ENCODE measurements at places on chromosomes 2 and 18.

- DNase-seq: no peak
Observed at GRCh38 chr2:219278655-219279150, 463 bp upstream of the DNAJB2 start.

- no peak for DNase-seq
Observed at GRCh38 chr2:8604262-8604661, 77.6 kb upstream of the ID2 start.

- peak; percentile 19 for DNase-seq
Observed at GRCh38 chr18:46073474-46074331, 1.6 kb upstream of the PSTPIP2 start.

GRCh38 chr18:52008736-52009135 lies 331.3 kb upstream of the DCC start:
- no peak for DNase-seq

GRCh38 chr2:160371251-160372009 lies 122.2 kb downstream of the RBMS1 start:
- DNase-seq: no peak

GRCh38 chr18:10727477-10727876 lies 201.7 kb downstream of the NAPG start:
- DNase-seq: no peak

DNA sequence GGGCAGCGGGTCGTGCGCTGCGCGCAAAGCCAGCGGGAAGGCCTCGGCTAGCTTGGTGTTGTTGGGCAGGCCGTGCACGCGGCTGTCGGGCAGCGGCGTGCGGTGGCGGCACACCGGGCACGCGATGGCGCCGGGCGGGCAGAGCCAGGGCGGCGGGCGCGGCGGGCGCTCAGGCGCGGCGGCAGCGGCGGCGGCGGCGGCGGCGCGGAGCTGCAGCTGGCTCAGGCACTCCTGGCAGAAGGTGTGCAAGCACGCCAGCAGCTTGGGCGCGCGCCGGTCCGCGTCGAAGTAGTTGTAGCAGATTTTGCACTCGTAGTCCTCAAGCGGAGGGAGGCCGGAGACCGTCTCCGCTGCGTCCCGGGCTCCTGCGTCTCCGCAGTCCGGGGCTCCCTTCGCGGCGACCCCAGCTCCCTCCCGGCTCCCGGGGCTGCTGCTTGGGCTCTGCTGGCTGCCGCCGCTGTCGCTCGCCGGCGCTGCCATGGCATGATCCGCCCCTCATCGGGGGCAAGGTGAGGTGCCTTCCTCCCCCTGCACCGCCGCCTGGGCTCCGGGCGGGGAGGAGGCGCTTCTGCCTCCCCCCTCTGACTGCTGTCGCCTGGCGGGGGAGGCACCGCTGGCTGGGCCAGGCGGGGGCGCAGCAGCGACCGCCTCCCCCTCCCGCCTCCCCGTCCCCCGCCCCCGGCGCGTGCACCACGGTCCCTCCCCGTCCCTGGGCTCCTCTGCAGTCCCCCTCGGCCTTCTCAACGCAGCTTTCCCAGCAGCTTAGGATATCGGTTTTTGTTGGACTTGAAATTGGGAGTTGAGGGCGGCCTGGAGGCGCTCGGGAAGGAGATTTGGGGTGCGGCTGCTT lies 21.0 kb upstream of the PAX3 start:
- peak; percentile 76 for DNase-seq

DNA sequence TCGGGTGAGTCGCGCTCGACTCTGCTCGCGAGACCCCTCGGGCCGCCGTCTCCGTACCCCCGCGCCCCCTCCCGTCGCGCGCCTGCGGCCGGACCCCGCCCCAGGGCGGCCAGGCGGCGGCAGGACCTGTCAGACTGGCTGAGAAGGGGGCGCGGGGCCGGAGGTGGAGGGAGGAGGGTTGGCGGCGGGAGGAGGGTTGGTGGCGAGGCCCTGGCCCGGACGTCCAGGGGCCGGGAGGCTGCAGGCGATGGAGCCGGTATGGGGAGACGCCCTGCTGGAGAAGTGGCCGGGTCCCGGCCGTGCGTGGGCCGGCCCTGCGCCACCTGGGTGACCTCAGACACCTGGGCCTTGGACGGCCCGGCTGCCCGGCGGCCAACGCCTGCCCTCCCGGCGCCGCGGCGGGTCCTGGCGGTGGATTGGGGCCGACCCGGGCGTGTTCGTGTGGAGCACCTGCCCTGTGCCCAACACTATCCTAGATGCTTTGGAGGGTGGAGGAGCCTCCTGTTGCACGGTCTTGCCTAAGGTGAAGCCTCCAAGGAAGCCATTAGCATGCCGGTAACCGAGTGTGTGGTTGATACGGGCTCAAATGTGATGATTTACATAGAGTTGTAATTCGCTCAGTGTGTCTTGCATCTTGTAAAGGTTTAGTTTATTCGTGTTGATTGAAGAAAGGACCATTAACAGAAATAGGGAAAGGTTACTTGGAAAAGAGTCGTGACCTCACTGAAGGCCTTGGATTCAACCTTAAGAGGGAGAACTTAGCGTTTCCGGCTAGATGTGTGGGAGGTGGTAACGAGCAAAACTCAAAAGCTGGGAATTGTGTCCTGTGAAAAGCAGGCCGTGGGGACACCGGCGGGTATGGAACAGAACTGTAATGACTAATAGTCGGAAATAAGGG lies 550 bp downstream of the MYL12B start:
- no peak for DNase-seq

DNA sequence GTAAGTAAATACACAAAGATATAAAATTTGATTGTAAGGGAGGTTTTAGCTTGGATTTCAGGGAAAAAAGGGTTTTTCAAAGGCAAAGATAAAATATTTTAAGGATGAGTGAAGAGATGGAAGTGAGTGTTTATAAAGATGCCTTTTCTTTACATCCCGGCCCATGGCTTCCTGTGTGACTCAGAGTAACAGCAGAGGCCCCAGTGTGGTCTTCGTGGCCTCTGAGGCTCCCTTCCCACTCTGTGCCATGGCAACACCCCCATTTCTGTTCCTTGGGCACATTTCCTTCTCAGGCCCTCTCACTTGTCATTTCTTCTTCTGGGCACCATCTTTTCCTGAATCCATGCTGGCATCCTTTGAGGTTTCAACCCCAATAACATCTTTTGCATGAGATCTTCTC lies 92.6 kb upstream of the TMEM18 start:
- no peak for DNase-seq

DNA sequence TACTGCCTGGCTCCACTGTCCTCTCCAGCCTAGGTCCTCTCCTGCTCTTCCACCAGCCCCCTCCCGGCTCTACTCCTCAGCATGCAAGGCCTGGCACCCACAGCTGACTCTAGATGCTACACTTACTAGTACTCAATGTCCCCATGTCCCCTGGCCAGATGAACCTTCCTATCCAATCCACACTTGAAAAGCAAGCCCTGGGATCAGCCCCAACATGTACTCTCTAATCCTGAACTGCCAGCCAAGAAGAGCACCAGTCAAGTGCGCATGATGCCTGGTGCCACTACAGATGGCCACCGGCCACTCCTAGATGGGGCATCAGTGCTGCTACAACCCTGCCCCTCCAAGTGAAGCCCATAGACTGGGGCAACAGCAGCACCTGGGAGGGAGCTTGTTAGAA lies 168.2 kb downstream of the STK39 start:
- no peak for DNase-seq

- DNase-seq: no peak
Observed at GRCh38 chr18:71115261-71115660, 826.4 kb downstream of the SOCS6 start.

DNA sequence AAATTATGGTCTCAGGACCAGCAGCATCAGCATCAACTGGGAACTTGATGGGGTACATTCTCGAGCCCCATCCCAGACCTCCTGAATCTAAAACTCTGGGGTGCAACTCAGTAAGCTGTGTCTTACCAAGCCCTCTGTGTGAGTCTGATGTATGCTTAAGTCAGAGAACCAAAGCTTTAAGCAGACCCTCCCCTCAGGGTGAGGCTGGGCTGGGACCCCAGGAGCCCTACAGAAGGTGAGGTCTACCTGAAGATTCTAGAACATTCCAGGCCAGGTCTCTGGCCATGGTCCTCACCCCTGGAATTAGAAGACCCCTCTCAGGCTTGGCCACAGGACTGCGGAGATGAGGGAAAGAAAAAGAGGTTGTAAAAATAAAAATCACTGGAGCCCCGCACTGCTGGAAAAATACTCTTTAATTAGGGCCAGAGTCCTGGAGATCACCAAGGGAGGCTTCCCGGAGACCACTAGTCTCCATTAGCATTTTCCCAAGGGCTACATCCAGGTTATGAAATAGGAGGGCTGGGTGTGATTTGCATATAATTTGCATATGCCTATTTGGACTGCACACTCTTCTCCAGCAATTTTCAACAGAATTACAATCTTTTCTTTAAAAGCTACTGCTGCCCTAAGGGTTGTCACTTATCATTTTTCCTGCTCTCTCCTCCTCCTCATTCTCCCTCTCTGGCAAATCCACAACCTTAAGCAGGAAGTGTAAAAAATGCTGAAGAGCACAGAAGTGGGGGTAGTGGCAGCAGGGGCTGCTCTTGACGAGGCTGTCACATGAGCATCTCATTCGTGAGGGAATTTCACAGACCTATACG lies 100.2 kb downstream of the ZBTB7C start:
- no peak for DNase-seq

All from pancreas (tissue), 10 donors.